Right lung (tissue), 10 donors: ENCODE measurements at places on chromosomes 6 and 20. TPM values are rescaled to one million over a fixed set of nuclear protein-coding genes. Genes with fewer than 3 reads are reported as not detected.

GJA10 gene
- polyA plus RNA-seq, result not detected

DNA sequence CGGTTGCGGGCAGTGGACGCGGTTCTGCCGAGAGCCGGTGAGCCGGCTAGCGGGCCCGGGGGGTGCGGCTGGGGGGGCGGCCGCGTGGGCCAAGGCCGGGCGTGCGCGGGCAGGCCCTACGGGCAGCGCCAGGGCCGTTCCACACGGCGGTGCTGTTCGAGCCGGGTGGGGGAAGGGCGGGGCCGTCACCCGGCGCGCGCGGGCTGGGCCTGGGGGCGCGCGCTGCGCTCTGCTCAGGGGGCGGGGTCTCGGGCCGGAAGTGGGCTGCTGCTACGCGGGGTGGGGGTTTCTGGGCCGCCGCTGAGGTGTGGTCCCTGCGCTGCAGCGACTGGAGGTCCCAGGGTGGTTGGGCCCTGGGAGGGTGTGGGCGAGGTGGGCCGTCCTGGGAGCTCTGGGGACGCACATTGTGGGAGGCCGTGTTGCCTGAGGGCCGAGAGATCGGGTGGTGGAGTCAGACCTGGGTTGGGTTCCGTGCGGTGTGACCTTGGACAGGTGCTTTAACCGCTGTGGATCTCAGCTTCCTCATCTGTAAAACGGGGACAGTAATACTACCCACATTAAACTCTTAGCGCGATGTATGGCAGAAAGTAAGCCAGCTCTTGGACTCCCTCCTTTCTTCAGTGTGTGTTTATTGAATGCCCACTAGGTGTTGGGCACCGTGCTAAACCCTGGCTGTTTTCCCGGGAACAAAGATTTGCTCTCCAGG, 391 bp downstream of the MAPRE1 start:
- DNase-seq, result peak; percentile 78

- no peak for DNase-seq
These were observed 82.4 kb upstream of the TAB2 start for GRCh38 chr6:149235130-149235561.

DNA sequence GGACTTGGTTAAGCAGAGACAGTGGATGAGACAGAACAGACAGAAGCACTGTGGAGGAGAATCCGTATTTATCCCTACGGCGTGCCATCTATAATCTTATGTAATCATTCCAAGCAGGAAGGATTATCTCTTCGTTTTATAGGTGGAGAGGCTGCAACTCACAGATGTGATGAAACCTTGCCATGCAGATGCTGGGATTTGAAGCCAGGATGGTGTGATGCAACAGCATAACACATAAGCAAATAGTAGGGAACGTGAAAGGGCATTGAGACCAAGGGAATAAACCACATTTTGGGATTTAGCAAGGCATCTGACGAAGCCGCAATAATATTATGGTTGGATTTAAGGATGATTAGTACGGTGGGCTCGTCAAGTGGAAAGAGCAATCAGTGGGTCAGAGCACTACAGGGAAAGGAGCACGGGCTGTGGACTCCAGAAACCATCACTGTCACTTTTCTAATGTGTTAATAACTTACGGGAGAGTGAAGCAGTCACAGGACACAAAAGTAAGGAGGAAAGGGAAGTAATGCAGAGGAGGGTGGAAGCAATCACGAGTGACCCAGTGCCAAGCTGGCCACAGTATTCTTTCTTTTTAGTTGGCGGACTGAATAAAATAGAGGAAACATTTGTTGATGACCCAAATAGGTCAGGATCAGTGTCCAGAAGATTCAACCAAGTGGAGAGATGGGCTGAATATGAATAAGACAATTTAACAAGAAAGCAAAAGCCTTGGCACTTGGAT, 119.6 kb upstream of the EDN1 start:
- no peak for DNase-seq

DNA sequence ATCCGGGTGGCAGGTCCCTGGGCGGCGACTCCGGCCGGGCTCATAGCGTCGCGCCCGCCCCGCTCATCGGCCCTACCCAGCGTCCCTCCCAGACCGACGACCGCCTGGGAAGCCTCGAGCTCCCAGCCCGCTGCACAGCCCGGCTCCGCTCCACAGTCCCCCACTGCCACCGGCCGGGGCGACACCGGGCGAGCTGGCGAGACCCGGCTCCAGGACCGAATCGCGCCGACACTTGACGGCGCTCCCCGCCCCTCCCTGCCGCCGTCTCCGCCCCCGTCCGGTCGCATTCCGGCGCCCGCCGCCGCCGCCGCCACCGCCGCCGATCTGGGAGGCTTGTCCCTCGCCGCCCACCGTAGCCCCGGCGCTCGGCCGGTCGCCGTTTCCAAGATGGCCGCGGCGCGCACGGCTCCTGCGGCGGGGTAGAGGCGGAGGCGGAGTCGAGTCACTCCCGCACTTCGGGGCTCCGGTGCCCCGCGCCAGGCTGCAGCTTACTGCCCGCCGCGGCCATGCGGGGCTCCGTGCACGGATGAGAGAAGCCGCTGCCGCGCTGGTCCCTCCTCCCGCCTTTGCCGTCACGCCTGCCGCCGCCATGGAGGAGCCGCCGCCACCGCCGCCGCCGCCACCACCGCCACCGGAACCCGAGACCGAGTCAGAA, at the start of gene MAP3K4:
Gene MAP3K4 (plus strand): TSS at position 364 of the 655 bp plus-strand sequence. CDS start 163 bp downstream, at position 527.
- peak; percentile 70 for DNase-seq

GRCh38 chr6:35503534-35503933, 6.7 kb upstream of the TEAD3 start:
- no peak for DNase-seq

DNA sequence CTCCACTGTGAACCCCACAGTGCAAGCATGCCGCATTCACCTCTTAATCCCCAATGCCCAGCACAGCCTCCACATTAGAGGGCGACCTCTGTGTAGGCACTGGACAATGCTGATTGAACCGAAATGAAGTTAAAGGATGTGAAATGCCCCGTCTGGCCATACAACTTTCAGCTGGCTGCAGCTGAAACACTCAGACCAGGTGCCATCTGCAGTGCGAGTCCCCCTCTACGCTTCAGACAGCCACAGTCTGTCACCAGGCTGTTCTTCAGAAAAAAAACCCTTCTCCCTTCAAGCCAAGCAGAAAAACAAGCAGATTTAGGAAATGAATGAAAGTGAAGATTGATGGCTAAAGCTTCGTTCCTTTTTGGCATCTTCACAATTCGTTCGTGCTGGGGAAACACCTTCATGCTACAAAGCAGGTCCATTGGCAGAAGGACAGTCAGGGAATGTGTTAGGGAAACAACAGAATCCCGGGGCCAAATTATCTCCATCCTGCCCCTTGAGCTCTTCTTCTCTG, 44.7 kb downstream of the TNFAIP3 start:
- no peak for DNase-seq

- DNase-seq, result no peak
These were observed 5.5 kb upstream of the DLL1 start for GRCh38 chr6:170296423-170296745.
